ENCODE measurements at places on chromosomes 2 and 18.

DNA sequence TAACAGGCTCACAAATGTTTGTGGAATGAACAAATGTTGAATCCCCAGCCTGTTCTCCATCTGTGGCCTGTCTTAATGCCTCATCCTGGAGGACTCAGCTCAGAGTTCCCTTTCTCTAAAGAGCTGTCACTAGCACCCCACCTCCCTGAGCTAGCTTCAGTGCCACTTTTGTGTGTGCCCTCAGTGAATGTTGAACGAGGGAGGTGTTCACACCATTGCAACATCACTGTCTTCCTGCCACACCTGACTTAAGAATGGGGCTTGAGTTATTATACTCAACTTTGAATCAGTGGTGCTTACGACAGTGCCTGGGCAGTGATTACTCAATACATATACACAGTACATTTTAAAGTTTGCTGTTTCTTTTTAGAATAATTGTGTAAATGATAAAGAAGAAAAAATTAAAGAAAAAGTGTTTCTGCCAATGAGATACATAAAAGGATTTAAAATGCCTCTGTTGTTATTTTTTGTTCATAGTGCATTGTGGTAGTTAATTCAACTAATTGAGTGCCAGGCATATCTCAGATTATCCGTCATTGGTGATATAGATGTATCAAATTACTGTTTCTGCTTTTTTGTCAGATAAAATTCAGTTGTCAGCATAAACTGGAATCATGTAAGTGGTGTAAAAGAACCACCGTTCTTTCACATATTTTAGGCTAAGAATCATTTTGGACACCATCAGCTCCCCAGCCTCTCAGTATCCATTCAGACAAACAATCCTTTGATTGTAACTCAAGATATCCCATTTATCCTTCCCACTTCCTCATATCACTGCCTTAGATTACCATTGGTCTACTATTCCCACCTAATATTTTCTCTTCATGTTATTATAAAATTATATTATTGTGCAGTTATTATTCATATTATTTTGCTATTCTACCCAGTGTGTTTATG, 304.7 kb downstream of the PTPRM start:
- DNase-seq, result no peak

DNA sequence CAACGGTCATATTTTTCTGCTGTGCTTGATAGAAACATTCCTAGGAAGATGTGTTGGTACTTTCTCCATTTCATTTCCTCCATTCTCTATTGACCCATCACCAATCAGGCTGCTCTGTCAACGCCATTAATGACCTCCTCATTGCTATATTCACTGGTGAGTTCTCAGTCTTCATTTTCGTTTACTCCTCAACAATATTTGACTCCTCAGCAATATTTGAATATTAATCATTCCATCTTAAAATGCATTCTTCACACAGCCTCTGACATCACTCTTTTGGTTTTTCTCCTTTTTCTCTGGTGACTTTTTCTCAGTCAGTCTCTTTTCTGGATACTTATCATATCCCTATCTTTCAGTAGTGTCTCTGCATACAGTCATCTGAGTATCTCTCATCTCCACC, 323.5 kb upstream of the CRIM1 start:
- DNase-seq, result no peak

- no peak for DNase-seq
Observed at GRCh38 chr18:48360376-48361021, 48.7 kb downstream of the ZBTB7C start.

DNA sequence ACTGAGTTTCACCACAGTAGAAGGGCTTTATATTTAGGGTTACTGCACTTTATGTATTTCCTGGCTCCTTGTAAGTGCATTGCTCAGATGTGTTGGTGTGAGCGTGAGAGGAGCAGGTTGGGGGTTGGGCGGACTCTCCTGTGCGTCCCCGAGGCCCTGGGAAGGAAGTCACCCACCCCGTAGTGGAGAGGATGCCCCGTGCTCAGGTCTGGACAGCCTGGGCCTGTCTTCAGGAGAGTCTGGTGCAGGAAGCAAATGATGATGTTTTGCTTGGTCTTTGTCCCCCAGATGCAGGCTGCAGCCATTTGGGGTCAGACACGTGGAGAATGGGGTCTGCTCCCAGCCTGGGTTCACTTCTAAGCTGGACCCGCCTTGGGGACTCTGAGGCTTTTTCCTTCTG, 182.8 kb downstream of the LDLRAD4 start:
- no peak for DNase-seq

DNA sequence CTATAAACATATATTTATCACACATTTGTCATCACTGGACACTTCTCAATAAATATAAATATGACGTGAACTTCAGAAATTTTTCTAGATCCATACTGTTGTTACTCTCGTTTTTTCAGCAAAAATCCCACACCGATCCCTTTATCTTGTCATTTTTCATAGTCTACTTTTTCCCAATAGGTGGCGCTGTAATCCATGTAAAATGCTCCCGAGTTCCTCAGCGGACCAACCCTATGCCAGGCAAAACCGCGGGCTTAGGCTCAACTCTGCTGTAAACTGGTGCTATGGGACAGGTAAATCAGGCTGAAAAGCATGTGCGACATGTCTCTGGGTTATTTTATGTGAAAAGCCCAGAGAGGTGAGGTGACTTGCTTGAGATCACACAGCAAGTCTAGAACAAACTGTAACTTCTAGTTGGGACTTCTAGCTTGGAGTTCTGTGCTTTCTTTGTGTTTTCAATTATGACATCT, 104.0 kb downstream of the COBLL1 start:
- DNase-seq, result no peak

- no peak for DNase-seq
Observed at GRCh38 chr2:33292981-33293595, 183.4 kb upstream of the RASGRP3 start.

DNA sequence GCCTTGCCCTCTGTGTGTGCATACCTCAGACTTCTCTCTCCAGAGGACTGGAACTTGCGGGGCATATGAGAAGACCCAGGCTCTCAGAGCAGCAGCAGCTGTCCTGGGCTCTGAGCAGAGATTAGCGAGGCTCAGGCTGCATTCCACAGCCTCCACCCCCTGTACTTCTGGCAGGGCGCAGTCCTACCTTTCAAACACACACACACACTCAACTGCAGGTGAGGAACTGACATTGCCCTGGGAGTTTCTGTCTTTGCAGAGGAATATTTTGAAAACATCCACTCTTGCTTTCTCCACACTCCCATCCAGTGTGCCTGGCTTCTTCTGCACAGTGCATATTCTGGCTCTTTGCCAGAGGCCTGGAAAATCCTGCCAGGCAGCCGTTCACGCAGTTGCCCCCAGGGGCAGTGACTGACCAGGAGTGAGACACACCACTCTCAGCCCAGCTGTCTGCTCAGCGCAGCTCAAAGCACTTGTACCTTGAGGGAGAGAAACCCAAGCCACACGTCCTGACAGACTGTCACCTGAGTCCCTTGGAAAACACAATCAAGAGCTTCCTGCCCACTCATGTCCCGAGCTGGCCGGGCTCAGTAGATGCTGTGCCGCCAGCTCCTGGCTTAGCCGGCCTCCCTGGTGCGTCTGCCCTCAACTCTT, 460.8 kb downstream of the RNF144A start:
- no peak for DNase-seq

- DNase-seq, result no peak
Observed at GRCh38 chr18:45738660-45739059, 14.7 kb downstream of the SLC14A1 start.

DNA sequence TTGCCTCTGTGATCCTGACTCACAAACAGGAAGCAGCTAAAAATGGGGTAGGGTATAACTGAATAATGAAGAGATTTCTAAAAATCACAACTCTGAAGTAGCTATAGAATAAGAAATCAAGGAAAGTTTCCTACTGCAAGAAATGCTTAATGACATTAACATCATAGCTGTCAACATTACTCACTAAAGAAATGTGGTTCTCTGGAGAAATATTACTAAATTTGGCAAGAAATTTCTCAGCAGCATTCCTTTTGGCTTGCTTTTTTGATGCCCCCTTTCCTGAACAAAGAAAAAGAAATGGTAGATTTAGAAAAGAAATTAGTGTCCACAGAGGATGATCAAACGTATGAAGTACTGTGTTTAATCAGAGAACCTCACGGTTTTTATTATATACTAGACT, 9.5 kb downstream of the PRKRA start:
- DNase-seq, result no peak

- no peak for DNase-seq
Observed at GRCh38 chr18:32201948-32202672, 12.3 kb downstream of the MEP1B start.

GRCh38 chr2:6877402-6878304, at the start of gene RSAD2:
Gene RSAD2 (plus strand): TSS chr2:6877777. CDS start chr2:6877801, 24 bp downstream.
- DNase-seq, result no peak

DNA sequence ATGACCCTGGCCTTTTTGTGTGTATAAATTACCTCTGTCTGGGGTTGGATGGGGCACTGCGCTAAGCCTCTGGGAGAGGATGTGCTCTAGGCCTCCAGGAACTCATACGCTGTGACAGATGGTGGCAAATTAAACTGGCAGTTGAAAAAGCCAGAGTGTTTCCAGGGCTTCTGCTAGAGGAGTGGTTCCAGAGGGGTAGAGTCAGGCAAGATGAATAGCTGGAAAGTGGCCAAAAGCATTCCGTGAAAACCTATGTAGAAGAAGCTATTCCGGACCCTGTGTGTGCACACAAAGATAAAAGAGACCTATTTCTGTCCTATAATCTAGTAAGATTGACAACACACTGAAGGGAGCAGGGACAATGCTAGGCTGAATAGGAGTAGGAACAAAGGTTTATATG, 84.8 kb downstream of the ACTR3 start:
- DNase-seq, result no peak

- DNase-seq, result no peak
Observed at GRCh38 chr2:51212374-51212773, 180.4 kb upstream of the NRXN1 start.

- DNase-seq, result no peak
Observed at GRCh38 chr2:181372646-181373040, 84.5 kb upstream of the ITGA4 start.

DNA sequence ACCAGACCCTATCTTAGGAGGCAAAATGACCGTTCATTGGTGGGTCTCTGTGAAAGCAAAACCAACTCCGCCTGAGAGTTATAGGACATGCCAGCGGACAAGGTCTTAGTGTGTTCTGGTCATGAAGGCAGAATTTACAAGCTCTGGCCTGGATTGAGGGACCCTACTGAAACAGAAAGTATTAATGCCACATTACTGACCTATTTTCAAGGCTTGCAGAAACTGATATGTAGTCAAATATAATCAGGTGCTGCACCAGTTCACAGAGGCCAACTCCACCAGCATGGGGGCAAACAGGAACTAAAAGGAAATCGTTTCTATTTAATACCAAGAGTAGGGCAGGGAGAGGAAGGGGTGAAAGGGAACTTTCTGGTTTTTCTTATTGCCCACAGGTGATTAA, 19.7 kb downstream of the TYMS start:
- DNase-seq, result no peak

All from naive thymus-derived CD4-positive, alpha-beta T cell (primary cell).